ENCODE measurements at places on chromosomes 1 and 21.

- DNase-seq: no peak
Observed at GRCh38 chr1:37560401-37561132, 3.8 kb downstream of the DNALI1 start.

- DNase-seq: no peak
Observed at GRCh38 chr1:67300561-67300960, 7.1 kb upstream of the IL12RB2 start.

GRCh38 chr1:229726061-229726460 lies 100.0 kb downstream of the URB2 start:
- DNase-seq: no peak

- DNase-seq: no peak
Observed at GRCh38 chr1:241401156-241401555, 44.2 kb upstream of the RGS7 start.

- DNase-seq: no peak
Observed at GRCh38 chr1:59509341-59509875, 212.5 kb downstream of the FGGY start.

DNA sequence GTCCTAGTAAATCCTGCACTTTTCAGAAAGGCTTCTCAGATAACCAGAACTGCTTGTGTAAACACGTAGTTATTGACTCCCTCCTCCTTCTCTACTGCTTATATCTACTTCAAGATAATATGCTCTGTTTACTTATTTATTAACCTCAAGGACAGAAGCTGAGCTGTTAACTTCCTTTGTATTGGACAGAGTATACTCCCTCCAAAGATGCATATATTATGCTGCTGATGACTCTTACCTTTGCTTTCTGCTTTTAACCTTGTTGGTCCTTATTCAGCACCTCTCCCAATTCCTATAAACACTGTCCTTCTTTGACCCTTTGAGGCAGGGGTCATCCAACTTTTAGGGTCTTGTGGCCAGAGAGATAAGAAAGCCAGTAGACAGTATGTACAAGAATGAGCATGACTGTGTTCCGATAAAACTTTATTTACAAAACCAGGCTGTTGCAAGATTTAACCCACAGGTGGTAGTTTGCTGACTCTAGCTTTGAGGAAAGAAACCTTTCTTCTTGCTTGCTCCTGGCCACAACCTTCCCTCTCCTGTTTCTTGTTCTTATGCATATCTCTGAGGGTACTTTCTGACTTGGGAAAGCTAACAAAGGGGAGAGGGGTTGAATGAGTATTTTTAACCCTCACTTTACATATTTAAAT lies 4.9 kb downstream of the TPM3 start:
- DNase-seq: no peak

- no peak for DNase-seq
Observed at GRCh38 chr1:58789996-58790660, 6.3 kb upstream of the JUN start.

DNA sequence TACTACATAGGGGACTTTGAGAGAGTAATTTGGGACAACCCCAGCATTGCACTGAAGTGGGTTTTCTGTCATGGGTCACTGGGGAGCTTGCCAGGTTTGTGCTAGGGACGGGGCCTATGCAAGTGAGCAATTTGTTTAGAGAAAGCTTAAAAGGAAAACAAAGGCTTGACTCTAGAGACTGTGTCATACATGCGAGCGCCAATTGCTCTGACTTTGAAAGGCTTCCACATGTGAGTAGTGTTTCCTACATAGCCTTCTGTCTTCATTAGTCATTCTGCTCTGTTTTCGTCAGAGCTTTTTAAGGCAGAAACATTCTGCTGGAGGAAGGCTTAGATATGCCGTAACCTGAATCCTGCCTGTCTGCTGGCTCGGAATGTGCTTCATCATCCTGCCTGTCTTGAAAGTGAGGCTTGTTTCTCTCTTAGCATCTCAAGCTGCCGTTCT lies 28.4 kb downstream of the TRIM45 start:
- DNase-seq: no peak

- no peak for DNase-seq
Observed at GRCh38 chr1:52748119-52748518, 21.9 kb downstream of the ZYG11B start.

- DNase-seq: no peak
Observed at GRCh38 chr1:14871218-14871970, 272.9 kb downstream of the KAZN start.

- DNase-seq: no peak
Observed at GRCh38 chr1:44254392-44254910, 41.2 kb downstream of the DMAP1 start.

GRCh38 chr1:37244083-37244480 lies 209.8 kb upstream of the GRIK3 start:
- DNase-seq: no peak

- no peak for DNase-seq
Observed at GRCh38 chr1:247387096-247387495, 28.9 kb upstream of the NLRP3 start.

DNA sequence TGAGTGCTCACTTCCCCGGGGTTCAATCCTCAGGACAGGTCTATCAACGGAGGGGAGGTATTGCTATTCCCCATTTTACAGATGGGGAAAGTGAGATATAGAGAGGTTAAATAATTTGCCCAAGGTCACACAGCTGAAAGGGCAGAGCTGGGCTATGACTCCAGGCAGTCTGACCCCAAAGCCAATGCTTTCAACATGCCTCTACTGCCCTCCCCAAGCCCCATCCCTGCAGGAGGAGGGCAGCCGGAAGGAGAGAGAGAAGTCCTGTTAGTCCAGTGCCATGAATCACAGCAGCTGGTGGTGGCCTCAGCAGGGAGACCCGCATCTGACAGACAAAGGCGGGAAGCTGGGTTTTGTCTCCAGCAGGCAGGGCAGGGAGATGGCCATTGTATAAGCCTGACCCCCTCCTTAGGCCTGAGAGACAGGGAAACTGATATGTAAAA lies 20.0 kb upstream of the CLIC4 start:
- DNase-seq: no peak

DNA sequence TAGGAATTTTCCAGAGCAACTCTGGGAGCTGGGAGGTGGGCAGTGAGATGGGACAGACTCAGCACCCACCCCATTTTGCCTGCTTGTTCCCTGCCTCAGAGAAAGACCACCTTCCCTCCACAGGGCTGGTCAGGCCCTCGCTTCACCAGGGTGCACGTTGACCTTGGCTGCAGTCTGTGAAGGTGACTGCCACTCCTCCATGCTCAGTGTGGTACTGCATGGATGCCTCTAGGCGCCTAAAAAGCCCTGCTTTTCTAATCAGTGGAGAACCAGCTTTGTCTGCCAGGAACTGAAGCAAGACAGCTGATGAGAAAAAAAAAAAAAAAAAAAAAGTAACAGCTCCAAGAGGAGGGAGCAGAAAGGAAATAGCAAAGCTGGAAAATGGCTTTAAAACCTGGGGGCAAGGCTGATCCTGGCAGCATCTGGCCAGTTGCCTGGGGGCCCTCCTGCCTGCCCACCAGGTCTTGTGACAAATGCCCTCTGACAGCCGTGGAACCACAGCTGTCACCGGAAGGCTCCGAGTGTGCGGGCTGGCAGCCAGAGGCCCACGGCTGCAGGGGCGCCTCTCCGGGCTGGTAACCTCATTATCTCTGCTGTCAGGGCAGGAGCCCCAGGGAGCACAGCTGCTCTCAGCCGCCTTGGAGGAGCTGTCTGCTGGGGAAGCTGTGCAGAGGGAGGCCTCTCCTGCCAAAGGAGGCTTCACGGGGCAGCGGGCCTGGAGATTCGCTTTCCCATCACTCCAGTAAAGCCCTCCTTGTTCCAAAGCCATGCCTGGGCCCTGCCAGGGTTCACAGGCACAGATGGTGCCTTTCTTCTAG lies 13.7 kb downstream of the KIAA1614 start:
- no peak for DNase-seq

GRCh38 chr1:212582291-212582690 lies 26.3 kb upstream of the ATF3 start:
- no peak for DNase-seq

- no peak for DNase-seq
Observed at GRCh38 chr21:45382697-45382997, 22.3 kb upstream of the COL18A1 start.

DNA sequence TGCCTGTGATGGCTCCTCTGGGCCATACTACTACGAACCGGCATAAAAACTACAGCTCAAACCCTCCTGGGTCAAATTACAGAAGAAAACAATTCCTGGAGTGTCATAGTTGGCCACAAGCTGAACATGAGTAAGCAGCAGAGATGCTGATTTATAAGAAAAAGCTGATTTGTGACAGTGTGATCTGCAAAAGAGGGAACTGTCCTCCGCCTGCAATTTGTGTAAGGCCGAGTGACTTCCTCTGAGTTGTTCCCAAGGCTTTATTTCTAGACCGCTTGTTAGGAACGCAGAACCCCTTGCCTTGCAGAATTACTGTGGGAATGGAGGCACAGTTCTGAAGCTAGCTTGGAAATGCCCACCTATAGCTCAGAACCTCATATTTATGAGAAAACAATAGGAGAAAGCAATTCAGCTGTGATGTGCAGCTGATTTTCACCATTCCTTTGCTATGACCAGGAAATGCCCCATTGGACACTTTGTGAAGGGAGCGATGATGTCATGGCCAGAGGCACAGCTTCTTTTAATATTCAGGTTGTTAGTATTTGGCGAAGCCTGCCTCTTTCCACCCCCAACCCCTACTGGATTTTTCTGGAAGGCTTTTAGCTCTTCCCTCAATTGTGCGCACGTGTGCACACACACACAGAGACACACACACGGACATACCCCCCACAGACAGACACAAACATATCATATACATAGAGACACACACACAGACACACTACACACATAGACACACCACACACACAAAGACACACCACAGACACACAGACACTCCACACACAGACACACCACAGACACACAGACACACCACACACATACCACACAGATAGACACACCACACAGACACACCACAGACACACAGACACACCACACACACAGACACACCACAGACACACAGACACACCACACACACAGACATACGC lies 47.6 kb downstream of the IER5 start:
- DNase-seq: no peak

DNA sequence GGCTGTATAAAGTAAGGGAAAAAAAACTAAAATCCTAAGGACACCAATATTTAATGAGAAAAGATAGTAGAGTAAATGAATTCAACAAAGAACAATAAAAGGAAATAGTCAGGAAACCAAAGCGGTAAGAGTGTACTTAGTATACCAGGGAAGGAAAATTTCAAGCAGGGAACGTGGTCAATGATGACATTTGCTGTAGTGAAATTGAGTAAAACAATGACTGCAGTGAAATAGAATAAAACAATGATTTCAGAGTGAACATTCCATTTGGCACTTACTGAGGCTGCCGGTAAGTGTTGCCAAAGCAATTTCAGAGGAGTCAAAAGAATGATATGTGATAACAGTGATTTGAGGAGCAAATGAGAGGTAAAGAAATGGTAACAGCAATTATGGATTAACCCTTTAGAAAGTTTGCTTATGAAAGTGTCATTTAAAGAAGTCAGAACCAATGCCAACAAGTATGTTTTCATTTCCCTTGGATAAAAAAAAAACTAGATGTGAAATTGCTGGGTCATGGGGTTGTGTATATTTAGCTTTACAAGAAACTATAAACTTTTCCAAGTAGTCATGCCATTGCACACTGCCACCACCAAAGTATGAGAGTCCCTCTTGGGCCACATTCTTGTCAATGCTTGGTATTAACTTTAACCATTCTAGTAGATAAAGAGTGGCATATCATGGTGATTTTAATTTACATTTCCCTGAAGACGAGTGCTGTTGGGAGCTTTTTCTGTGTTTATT lies 50.5 kb downstream of the VCAM1 start:
- no peak for DNase-seq

DNA sequence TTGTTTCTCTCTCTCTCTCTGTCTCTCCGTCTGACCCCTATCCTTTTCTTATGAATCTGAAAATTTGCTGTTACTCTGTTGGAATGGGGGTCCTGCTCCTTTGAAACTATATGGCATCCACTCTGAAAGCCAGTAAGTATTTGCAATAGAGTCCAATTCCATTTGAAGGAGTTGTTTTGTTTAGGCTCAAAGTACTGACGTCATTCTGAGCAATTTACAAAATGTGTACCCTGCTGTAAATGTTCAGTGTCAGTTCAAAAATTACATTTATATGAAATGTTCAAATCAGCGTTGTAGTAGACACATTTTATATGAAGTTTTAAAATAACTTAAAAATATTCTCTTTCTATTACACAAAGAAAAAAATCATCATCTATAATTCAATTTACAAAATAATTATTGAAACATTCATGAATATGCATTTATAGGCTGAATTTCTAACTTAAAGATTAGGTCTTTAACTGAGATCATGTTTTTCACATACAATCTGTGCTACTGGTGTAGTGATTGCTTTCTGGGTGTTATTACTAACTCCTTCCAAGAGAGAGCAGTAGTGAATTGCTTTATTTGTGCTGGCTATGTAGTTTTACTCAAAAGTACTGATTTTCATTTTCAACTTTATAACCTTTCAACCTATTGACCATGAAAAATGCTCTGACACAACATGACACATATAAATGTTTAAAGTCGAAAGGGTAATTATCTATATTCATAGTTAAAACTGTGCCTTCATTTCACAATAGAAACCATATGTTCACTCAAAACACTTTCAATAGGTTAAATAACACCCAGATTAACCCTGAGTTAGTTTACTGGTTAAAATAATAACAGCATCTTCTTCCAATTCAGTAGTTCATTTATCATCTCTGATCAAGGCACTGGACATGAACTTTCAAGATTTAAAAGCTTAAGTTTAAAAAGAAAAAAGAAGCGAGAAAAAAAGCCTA lies 253.1 kb upstream of the ADGRL4 start:
- DNase-seq: no peak

- DNase-seq: no peak
Observed at GRCh38 chr1:8987881-8988617, 38.2 kb downstream of the SLC2A7 start.

- no peak for DNase-seq
Observed at GRCh38 chr1:198623752-198624647, 14.8 kb upstream of the PTPRC start.

GRCh38 chr1:16078925-16079656 lies 5.6 kb upstream of the FAM131C start:
- DNase-seq: peak; percentile 33

DNA sequence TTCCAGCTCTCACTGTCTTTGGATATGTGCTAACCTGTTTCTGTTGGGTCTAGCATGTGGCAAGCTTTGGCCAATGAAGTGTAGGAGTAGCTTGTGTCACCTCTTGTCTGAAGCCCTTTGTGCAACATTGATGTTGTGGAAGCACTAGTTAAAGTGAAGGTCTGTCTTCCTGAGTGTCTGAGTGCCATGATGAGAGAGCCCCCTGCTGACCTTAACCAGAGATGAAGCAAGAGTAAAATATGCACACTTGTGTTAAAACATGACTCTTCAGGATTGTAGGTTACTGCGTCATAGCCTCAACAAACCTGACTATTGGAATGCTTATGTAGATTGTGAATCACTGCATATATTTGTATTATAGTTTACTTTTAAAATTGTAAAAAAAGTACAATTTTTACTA lies 103.7 kb downstream of the NCAM2 start:
- no peak for DNase-seq

GRCh38 chr1:227066999-227067398 lies 126.9 kb downstream of the COQ8A start:
- no peak for DNase-seq

All from NCI-H1436 treated with DMSO at 0.1 percent for 48 hours (cell line).